Activated naive CD4-positive, alpha-beta T cell treated with anti-CD3 and anti-CD28 coated beads for 36 hours (primary cell): ENCODE measurements at places on chromosomes 5 and 9. TPM values are rescaled to one million over a fixed set of nuclear protein-coding genes. Genes with fewer than 3 reads are reported as not detected.

Gene ATOX1
- 87.7 TPM for total RNA-seq

- peaks cover 5% of the 10 kb centered on the region for H3K36me3 ChIP-seq
- no peaks in the 10 kb centered on the region for H3K4me1 ChIP-seq
- no peak overlapping the region for H3K4me3 ChIP-seq
- no peaks in the 10 kb centered on the region for H3K27me3 ChIP-seq
- no peak for DNase-seq
Observed at GRCh38 chr5:108320231-108320630, 61.7 kb downstream of the FBXL17 start.

DNA sequence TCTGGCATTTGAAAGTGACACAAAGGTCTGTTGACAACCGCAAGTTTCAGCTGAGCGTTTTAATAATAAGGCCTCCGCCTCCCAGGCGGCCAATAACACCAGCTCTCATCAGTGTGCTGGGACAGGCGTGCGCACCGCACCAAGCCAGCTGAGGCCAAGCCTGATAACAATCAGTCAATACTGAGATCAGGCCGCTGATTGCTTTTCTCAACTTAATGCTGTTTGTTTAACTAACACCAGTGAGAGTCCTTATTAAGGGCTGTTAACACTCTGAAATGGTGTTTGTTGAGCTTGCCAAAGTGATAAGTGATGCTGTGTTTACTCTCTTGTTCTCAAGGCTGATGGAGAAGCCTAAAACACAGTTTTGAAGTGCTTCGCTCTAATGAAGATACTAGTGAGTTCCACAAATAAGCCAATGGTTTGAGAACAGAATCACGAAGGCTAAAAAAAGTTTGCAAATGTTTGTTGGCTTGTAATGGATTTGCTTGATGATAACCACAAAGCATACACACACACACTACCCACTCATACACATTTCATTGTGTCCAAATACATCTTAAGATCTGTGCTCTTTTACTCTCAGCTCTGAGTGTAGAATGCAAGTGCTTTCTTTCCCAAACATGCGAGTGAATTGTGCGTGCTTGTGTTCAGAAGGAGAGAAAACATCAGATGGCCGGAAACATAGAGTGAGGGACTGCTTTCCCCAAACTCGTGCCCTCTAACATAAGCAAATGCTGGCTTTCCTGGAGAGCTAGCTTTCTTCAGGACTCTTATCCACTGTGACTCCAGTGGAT lies 330.4 kb upstream of the KLF4 start:
- peaks cover 2% of the 10 kb centered on the region for H3K27me3 ChIP-seq
- H3K4me1 ChIP-seq = no peaks in the 10 kb centered on the region
- no peak overlapping the region for H3K4me3 ChIP-seq
- H3K36me3 ChIP-seq = no peaks in the 10 kb centered on the region
- no peak for DNase-seq

DNA sequence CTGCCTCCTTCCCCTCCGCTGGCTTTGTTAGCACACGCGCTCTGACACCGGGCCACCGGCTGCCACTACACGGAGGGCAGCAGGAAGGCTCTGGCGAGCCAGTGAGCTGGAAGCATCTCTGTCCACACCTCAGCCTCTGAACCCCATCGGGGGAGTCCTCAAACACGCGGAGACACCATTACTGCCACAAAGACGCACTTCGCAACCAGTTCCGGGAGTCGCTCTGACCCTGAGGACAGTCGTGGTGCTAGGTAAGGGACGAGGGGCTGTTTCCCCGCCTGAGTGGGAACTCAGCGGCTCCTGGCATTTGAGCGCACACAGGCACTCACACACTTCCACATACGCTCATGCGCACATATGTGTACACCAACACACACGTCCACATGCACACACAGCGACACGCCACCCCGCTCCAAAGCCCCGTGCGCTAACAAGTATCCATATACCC lies 160.0 kb downstream of the C9orf152 start:
- peaks cover 33% of the 10 kb centered on the region for H3K4me1 ChIP-seq
- H3K36me3 ChIP-seq = peaks cover 11% of the 10 kb centered on the region
- DNase-seq = no peak

DNA sequence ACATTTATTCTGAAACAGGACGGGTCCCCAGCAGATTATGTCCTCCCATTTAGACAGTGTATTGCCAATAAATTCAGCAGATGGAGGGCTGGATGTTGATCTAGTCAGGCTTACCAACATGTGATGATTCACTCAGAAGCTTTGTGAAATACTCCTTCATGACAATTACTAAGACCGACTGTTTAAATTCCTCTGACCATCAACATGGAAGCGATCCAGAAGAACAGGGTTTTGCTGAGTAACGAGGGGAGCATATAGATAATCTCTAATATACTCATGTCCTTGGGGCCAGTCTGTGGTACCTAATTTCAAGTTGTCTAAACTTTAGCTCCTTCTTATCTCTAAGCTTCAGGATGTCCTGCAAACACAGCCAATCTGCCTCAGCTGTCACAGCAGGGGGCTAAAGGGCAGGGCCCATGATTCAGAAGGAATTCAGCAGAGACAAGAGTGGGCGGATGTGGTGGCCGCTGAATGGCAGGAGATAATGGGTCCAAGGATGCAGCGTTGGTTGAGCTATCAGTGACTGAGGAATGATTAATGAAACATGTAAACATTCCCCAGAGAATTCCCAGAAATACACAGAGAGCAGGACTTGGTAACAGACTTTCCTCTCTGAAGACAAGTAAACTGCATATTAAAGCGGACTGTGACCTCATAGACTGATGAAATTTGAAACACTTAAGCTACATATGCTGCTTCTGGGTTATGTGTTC lies 109.4 kb downstream of the ANKRD55 start:
- no peak overlapping the region for H3K4me3 ChIP-seq
- H3K4me1 ChIP-seq = peaks cover 49% of the 10 kb centered on the region
- DNase-seq = no peak
- H3K27ac ChIP-seq = peak overlapping the region; percentile 65
- H3K36me3 ChIP-seq = peaks cover 10% of the 10 kb centered on the region
